ENCODE measurements at places on chromosomes 12 and 14.

GRCh38 chr12:106566771-106567170, 16.0 kb upstream of the RFX4 start:
- no peak for DNase-seq

GRCh38 chr12:121001060-121001459, 15.2 kb downstream of the C12orf43 start:
- DNase-seq, result no peak

DNA sequence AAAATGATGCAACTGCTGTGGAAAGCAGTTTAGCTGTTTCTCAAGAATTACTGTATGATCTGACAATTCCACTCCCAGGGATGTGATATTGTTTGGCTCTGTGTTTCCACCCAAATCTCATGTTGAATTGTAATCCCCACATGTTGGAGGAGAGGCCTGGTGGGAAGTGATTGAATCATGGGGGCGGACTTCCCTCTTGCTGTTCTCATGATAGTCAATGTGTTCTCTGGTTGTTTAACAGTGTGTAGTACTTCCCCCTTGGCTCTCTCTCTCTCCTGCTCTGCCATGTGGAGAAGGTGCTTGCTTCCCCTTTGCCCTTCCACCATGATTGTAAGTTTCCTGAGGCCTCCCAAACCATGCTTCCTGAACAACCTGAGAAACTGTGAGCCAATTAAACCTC, 93.4 kb upstream of the CPM start:
- DNase-seq, result no peak

DNA sequence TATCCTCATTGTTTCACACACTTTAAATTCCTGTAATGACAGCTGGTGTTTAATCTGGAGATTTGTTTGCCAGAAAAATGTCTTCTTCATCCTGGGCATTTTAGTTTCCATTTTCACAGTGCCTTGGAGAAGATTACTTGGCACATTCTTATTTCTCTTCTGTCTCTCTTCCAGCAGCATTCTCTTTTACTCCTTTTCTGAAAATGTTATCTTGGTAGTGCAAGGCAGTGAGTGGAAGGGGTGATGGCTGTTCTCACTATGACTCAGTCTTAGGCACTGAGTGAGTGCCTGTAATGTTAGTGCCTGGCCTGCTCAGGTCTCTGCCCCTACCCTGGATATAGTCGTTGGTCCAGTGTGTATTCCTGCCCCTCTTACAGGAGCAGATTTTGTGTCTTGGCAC, 13.1 kb downstream of the CLECL1 start:
- no peak for DNase-seq

DNA sequence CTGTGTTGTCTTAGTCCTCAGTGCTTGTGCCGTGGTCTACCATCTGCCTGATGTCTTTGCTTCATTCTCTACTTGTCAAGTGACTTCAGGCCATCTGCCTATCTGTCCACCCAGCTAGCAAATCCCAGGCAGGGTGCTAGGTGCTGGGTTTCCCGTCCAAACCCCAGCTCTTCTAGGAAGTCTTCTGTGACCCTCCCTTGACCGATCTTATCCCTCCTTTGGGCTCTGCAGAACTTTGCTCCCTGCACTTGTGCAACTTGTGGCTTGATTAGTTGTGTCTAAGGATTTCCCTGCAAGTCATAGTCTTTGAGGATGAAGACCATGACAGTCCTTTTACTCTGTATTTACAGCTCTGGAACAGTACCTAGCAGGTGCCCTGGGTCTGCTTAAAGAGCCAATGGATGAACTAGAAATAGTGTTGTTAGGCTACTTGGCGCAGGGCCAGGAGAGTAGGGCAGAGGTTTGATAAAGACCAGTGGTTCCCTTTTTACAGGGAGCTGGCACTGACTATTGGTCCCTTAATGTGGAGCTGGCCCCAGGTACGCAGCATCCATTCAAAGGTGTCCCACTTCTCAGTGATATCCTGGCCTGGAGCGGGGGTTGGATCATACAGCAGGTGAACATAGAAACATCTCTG, 60.1 kb downstream of the ADCK1 start:
- no peak for DNase-seq

DNA sequence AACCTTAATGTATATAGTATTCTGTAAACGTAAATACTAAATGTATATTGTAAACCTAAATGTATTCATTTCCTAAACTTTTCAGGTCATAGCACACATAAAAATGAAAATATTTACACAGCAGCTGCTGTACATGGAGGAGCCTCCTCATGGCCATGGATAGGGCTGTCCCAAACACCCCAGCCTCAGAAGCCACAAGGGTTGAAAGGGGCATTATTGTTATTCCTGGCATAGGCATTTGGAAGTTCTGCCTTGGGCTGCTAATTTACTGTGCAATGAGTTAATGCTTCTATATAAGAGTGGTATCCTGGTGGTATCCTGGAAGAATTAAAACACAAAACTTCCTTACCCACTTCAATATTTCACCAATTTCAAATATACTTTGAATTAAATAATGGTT, 159.4 kb downstream of the SLC5A8 start:
- DNase-seq, result no peak

DNA sequence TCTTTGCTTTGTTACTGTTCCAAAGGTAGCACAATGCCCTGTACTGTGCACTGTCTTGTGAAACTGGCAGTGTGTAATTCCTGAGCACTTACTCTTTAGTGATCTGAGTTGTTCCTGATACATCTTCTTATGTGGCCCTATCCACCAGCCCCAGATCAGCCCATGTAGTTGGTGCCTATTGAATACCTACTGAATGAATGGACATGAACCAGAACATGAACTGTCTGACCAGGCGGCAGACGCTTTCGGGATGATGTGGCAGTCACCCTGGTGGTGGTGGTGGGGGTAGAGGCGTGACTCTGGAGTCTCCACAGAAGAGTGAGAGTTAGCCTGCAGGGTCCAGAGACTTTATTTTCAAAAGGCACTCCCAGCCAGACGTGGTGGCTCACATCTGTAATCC, 46.6 kb upstream of the PAPOLA start:
- no peak for DNase-seq

GRCh38 chr12:76356071-76356470, 7.9 kb upstream of the BBS10 start:
- no peak for DNase-seq

DNA sequence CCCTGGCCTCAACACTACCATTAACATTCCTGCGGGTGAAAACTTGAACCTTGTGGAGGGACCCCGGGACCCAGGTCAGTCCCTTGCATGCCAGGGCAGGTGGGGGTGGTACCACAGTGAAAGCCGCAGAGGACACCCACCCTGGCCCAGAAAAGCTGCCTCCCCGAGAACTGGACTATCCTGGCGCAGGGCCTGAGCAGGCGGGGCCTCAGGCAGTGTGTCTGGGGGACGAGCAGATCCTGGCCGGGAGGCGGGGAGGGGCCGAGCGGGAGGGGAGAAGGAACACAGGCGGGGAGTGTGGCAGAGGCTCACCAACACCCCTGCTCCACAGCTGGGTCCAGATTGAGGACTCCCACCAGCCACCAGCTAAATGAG, 10.0 kb downstream of the AHNAK2 start:
- no peak for DNase-seq

DNA sequence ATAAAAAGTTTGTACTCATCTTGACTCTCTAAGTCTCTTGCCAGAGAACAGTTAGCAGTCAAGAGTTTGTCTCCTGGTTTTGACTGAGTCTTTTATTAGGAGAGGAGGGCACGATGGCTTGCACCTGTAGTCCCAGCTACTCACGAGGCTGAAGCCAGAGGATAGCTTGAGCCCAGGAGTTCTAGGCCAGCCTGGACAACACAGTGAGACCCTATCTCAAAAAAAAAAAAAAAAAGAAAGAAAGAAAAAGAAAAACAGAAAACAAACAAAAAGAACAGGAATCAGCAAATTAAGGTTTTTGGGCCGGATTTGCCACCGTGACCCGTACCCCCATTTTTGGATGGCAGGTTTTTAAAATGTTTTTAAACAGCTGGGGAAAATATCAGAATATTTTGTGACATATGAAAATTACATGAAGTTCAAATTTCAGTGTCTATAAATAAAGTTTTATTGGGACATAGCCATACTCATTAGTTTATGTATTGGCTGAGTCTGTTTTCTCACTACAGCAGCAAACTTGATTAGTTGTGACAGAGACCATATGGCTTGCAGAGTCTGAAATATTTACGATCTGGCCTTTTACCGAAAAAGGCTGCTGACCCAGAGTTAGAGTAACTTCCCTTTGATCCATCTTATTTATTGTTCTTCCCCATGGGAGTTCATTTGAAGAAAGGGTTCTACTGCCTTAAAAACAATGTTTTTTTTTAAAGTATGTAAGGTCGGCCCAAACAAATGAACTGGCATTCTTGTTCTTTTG, 31.2 kb downstream of the VEZT start:
- DNase-seq, result no peak

DNA sequence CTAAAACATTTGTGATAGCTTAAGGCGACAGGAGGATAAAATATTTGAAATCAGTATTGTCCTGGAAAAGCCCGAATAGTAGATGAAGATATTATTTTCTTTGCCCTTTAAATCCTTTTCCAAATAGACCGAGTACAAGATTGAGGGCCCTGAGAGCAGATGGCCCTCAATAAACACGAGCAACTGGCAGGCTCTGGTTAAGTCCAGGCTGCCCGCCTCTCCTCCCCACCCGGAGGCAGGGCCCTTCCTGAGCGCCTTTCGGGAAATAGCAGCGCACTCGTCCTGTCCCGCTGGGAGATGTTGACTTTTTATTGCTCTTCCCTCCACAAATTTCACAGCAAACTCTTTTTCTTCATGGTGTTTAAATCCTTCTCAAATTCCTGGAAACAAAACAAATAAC, 50.8 kb upstream of the MAX start:
- no peak for DNase-seq
